ENCODE measurements at places on chromosomes 2 and 18.

DNA sequence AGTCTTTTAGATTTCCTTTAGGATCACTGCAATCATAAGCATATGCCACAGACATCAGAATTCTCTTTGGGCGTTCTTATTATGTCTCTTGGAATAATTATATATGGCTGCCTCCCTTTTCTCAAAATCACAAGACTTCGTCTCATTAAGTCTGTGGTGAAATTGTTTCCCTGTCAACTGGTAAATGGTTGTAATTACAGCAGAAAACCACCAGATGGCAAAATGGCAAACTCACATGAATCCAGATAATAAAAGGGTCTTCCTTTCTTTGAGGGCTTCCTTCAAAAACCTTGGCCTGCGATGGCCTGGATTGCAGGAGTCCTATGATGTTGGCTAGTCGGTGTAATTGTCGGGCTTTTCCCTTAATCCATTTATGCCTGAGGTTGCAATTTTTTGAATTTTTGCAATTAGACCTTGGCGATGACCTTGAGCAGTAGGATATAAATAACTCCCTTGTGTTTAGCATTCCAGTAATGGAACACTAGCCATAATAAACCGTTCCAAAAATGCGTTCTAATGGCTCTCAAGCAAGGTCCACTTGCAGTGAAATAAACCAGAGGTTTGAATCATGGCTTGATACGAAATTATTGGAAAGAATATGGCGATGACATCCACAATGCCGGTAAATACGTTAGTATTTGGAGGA, 656.4 kb downstream of the MBD2 start:
- no peak for DNase-seq

DNA sequence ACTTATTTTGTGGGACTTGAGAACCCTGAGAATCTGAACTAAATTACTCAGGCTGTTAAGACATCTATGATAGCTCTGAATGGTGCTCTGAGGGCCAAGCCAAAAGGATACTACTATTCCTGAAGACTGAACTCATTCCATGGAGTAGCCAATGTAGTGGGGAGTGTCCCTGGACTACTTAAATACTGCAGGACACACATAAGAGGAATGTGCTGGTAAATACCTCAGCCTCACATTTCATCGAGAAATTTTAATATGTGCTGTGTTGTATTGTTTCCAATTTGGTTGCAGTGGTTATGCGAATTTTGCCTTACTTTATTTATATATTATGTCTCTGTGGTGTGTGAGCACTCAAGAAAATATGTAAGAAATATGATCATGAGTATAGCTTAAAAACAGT, 264.4 kb upstream of the FIGN start:
- no peak for DNase-seq

GRCh38 chr2:67994716-67995115, 68.1 kb downstream of the C1D start:
- DNase-seq = no peak

GRCh38 chr18:10482985-10483949, 28.8 kb downstream of the APCDD1 start:
- DNase-seq = no peak

Measured in activated CD8-positive, alpha-beta memory T cell treated with anti-CD3 and anti-CD28 coated beads, Interleukin-2, amount 50 U/mL, for 48 hours (primary cell).